Dermis microvascular lymphatic vessel endothelial cell (primary cell): ENCODE measurements at places on chromosomes 11 and 22. TPM values are rescaled to one million over a fixed set of nuclear protein-coding genes. Genes with fewer than 3 reads are reported as not detected.

The GALNT18 gene
- total RNA-seq: 81.3 and 145 TPM in 2 replicates

The SCUBE2 gene
- total RNA-seq: 0.77 and 1.5 TPM in 2 replicates

The CRACR2B gene
- total RNA-seq: 12.1 and 16.9 TPM in 2 replicates

The JAML gene
- total RNA-seq: under 0.01 and 0.13 TPM in 2 replicates

The RAG1 gene
- total RNA-seq: 1.0 and 1.1 TPM in 2 replicates

The SLC22A6 gene
- total RNA-seq: not detected in 2 replicates

The MGAT3 gene
- not detected in 2 replicates for total RNA-seq

The KRTAP5-8 gene
- not detected in 2 replicates for total RNA-seq

The TENM4 gene
- total RNA-seq: under 0.01 and 0.13 TPM in 2 replicates
